ENCODE measurements at places on chromosomes 16 and 17.

DNA sequence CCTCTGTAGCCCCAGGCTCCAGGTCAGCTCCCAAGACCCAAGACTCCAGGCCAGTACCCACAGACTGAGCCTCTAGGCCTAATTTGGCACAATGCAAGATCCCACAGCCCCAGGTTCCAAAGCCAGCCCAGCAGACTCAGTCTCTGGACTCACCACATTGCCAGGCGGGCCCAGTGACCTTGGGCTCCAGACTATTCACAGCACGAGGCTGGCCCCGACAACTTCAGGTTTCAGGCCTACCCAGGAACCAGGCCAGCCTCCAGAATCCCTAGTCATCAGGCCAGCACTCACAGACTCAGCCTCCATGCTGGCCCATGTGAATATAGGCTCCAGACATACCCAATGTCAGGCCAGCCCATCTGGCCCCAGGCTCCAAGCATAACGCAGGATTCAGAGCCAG, 103.8 kb downstream of the CEP112 start:
- DNase-seq = no peak

- DNase-seq = no peak
Measured at GRCh38 chr17:63142836-63143235, 176.8 kb downstream of the TANC2 start.

GRCh38 chr17:28333083-28333746, 2.1 kb downstream of the IFT20 start:
- no peak for DNase-seq

GRCh38 chr17:2700491-2701141, 10.9 kb downstream of the CLUH start:
- DNase-seq = no peak

DNA sequence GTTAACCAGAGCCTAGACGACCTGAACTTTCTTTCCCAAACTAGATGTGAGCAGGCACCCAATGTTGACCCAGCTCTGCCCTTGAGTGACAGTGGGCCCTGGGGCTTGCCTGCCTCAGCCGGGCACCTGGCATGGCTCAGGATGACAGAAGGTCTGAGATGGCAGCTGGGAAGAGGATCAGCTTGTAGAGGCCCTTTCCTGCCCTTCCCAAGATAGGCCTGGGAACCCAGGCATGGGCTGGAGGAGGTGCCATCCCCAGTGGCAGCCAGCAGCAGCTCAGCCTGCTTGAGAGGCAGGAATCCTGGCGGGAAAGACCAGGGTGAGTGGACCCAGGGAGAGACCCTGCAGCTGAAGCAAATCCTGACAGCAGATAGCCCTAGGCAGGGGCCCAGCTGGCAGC, 59.1 kb downstream of the PIPOX start:
- DNase-seq = no peak

- DNase-seq = no peak
Measured at GRCh38 chr16:62194828-62195227, 158.6 kb upstream of the CDH8 start.

DNA sequence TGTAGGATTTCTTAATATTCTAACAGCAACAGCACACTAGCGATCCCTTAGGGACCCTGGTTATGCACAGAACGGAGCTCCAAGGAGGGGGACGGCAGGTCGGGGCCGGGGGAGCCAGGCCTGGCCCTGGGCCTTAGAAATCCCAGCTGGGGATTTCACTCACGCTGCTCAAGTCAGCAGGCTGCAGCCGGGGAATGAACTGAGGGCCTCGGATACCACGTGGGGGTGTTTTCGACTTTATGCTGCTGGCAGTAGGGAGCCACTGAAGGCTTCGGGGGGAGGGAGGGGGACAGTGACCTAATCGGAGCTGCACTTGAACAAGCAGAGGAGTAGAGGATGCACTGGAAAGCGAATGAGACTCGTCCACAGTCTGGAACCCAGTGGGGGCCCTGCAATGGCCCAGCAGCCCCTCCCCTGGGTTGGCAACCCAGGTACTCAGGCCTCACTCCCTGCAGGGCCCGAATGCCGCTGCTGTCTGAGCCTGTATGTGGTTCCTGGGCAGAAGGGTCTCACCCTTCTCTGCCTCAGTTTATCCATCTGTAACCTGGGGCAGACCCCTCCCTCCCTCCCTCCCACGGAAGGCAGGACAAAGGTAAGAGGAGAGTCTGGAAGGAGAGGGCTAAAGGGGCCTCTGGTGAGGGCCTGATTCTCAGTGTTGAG, 53.7 kb downstream of the RPH3AL start:
- DNase-seq = no peak

GRCh38 chr17:73997059-73997458, 206.4 kb upstream of the RPL38 start:
- DNase-seq = no peak

GRCh38 chr17:7732981-7733539, 15.5 kb downstream of the DNAH2 start:
- no peak for DNase-seq

DNA sequence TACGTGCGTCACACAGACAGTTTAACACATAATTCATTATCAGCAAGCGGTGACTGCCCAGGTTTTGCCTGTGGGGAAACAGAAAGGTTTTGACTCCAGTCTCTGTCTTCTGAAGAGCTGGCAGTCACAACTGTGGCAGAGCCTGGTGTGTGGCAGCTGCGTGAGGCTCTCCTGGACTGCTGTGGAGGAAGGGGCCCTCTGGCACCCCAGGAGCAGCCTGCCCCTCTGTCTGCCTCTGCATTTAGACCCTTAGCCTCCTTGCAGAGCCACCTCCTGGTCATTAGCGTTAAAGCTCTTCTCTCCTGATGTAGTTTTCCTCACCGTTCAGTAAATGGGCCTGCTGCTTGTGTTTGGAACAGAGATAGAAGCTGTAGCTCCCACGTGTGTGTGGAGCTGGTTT, 10.9 kb downstream of the RAB40C start:
- no peak for DNase-seq

GRCh38 chr17:65886315-65887245, 305.4 kb downstream of the CEP112 start:
- DNase-seq = no peak

DNA sequence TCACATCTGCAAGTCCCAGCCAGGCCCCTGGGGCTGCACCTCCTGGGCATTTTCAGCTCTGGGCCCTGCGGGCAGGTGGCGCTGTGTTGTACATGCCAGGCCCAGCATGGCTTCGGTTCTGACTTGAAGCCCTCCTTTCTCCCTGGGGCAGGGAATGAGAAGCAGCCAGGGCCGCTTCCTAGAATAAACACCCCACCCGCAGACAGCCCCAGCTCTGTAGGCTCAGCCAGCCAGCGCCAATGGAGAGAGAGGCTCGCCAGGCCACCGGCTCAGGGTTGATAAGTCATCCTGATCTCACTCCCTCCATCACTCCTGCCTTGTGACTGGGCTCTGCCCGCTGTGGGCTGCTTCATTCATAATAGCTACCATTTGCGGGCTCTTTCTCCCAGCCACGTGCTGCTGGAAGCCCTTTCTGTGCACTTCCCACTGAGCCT, 6.0 kb upstream of the GLIS2 start:
- DNase-seq = peak; percentile 98

- DNase-seq = no peak
Measured at GRCh38 chr17:5942687-5943086, 127.5 kb upstream of the WSCD1 start.

DNA sequence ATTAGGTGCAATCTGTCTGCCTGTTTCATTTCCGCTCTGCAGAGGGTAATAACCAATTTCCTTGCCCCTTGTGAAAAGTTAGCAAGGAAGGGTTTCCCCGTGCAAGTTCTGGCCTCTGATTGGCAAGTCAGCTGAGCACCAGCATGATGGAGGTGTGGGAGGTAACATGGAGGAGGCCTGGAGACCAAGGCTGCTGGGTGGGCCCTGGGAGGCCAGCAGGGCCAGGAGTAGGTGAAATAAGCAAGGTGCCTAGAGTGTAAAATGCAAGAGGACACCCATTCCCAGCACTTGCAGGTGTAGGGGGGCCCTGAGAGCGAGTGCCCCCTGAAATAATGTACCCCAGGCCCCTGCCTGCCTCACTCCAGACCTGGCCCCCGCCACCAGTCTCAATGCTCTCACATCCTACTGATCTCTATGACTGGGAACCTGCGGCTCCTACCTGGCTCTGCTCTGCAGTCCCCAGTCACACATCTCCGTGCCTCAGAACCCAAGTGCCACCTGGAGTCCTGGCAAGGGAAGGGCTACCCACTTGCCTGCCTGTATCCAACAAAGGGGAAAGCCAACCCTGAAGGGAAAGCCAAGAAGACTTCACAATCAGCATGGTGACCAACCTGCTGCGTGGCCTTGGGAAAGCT, 116.2 kb downstream of the C16orf78 start:
- DNase-seq = no peak

DNA sequence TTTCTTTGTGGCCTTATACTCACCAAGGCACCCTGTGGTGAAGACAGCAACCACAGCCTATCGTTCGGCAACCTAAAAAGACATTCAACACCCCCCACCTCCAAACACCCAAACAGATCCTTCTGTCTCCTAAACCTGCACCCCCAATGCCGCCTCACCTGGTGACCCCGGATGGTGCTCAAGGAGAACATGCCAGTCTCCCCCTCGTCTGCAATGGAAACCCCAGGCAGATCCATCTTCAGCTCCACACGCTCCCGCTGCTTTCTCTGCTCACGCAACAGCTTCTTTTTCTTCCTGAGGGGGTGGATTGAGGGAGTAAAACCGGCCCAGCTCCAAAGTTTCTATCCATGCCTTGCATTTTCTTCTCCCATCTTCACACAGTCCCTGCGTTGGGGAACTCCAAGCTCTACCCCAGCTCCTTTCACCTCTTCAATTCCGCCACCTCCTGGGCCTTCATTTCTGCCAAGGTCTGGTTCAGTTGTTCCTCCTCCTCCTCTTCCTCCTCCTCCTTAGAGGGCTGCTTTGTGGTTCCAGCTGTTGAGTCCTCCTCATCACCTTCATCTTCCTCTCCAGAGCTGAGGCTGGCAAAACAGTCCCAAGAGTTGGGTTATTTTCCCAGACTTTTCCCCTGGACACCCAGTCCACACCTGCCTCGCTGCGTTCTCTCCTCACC, 3.4 kb upstream of the PSMC5 start:
- DNase-seq = no peak

Data from MG63 (cell line).